ENCODE measurements at places on chromosomes 2 and 18. TPM values are rescaled to one million over a fixed set of nuclear protein-coding genes. Genes with fewer than 3 reads are reported as not detected.

DNA sequence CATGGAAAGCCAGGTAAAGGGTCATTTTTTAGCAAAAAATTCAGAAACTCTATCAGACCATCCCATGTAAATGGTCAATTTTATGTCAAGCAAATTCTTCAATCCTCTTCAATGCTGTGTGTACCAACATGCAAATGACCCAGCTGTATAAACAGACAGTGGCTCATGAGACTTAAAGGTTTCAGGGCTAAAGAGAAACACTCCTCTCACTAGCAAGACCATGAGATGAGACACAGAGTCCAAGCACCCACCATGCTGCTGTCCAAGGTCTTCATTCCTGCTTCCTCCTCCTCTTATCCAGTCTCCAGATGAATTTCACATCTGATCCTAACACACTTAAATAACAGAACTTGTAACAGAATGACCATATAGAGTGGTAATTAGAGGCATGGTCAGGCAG is 30.8 kb upstream of the ONECUT2 start:
- no peak for DNase-seq

DNA sequence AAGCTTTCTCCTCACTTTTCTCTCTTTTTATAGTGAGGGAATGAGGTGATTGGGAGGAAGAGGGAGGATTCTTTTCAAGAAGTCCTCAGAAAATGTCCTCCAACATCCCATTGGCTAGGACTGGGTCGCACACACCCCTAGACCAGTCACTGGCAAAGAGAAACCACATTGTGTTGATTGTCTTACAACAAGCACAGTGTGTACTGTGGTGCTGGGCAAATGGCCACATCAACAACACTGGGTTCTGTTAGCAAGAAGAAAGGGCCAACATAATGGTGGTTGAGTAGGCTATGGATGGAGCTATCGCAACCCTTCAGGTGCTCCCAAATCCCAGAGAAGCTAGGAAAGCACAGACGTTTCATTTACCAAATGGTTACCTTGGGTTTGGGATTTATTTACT is 18.7 kb upstream of the PTPN4 start:
- DNase-seq, result no peak

DNA sequence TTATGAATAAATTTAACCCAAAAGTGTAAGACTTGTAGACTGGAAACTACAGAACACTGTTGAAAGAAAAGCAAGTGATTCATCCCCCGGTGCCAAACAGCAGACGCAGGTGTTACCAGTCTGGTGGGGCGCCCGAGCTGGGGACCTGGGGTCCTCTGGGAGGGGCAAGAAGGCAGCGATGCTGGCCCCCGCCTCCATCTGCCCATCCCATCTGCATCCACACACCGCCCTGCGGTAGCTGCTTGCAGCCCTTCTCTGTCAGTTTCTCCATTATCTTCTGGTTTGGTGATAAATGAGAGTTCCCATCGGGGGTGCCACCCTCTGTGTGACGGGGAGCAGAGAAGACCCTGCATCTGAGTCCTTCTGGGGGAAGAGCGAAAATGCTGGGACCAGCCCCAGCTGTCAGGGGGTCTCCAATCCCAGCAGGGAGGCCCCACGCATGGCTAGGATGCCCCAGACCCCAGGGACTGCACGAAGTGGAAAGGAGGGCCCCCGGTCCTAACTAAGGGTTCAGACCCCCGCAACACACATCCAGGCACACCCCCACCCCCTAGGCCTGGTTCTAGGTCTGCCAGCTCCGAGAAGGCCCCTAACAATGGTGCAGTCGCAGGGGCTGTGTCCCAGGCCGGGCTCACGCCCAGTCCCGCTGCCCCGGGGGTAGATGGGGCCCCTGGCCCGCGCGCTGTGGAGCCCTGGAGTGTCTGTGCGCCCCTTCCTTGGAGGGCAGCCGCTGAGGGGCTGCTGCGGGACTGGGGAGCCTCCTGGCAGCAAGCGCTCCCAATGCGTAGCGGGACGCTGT is 686 bp upstream of the RGPD8 start:
- DNase-seq, result no peak

GRCh38 chr2:197297772-197298318 is 12.7 kb downstream of the ANKRD44 start:
- DNase-seq, result no peak

Gene SPDYA
- 3.6 TPM for polyA plus RNA-seq

Gene CDH2
- polyA plus RNA-seq, result 71.2 TPM

DNA sequence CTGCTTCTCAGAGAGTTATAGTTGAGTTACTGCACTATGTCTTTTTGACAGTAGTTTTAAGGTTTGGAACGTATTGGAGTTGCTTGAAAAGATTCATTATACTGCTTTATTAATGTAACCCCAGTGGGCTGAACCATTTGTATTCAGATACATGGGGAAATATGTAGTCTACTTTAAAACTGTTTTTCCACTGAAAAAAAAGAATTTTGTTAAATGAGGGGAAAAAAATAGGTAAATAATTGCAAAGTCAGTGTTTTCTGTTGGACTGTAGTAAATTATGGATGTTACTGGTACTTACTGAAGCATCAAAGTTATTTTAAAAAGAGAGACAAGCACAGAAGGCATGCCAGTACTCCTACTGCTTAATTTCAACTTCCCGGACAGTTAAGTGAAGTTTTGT is 36.4 kb downstream of the ZC3H15 start:
- DNase-seq, result no peak

Gene CPO
- 1.8 TPM for polyA plus RNA-seq

- no peak for DNase-seq
These were observed 633.9 kb downstream of the PLCL1 start for GRCh38 chr2:198438331-198438730.

DNA sequence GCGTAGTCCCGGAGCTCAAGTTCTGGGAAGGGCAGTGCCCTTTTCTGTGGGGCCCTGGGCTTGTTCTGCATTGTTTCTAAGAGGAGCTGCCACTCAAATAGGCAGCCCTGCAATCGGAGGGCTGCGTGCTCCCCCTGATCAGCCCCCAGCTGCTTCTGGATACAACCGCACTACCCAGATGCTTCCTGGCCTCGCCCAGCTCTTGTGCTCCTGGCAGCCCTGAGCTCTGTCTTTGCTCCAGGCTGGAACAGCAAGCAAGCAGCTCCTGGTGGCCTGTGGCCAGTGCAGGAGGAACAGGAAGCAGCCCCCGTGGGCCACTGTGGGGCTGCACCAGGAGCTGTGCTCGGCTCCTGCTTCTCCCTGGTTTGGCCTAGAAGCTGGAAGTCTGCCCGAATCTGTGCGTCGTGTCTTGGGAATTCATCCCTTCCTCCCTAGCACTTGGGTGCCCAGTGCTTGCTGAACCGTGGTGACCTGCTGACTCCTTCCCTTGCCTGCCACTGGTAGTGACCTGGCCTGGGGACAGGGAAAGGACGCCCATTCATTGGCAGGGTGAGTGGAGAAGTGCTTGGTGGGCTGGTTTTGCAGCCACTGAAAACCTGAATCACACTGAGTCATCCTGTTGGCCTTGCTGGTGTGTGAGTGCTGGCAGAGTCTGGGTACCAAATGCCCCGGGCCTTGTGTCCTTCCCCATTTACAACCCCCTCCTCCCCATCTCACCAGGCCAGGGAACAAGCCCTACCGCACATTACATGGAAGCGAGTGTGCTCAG is 27.3 kb upstream of the NTSR2 start:
- DNase-seq, result no peak

Gene CDH7
- 13.5 TPM for polyA plus RNA-seq

Gene TMEM247
- polyA plus RNA-seq, result not detected

Gene SAG
- 0.06 TPM for polyA plus RNA-seq

- no peak for DNase-seq
These were observed 87.3 kb upstream of the NCKAP5 start for GRCh38 chr2:133655610-133656009.

DNA sequence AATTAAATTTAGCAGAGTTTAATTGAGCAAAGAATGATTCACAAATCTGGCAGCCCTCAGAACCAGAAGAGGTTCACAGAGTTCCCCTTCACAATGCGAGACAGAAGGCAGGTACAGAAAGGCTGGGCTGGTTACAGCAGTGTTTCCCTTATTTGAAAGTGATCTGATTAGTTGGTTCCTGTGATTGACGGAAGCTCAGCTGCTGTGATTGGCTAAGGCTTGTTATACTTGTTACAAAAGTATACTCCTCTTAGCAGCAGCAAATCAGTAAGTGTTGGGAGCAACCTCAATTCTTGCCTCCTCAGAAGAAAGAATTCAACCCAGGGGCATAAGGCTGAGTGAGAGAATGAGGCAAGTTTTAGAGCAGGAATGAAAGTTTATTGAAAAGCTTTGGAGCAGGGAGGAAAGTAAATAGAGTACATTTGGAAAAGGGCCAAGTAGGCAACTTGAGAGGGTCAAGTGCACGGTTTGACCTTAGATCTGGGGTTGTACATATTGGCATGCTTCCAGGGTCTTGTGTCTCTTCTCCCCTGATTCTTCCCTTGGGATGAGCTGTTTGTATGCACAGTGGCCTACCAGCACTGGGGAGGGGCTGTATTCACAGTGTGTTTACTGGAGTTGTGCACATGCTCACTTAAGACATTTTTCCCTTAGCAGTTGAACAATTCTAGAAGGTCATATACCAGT is 431.8 kb upstream of the RAB12 start:
- DNase-seq, result peak; percentile 14

Gene TMEFF2
- 5.7 TPM for polyA plus RNA-seq

GRCh38 chr2:119233326-119234020 is 9.8 kb downstream of the STEAP3 start:
- no peak for DNase-seq

Gene TMEM37
- polyA plus RNA-seq, result 6.4 TPM

DNA sequence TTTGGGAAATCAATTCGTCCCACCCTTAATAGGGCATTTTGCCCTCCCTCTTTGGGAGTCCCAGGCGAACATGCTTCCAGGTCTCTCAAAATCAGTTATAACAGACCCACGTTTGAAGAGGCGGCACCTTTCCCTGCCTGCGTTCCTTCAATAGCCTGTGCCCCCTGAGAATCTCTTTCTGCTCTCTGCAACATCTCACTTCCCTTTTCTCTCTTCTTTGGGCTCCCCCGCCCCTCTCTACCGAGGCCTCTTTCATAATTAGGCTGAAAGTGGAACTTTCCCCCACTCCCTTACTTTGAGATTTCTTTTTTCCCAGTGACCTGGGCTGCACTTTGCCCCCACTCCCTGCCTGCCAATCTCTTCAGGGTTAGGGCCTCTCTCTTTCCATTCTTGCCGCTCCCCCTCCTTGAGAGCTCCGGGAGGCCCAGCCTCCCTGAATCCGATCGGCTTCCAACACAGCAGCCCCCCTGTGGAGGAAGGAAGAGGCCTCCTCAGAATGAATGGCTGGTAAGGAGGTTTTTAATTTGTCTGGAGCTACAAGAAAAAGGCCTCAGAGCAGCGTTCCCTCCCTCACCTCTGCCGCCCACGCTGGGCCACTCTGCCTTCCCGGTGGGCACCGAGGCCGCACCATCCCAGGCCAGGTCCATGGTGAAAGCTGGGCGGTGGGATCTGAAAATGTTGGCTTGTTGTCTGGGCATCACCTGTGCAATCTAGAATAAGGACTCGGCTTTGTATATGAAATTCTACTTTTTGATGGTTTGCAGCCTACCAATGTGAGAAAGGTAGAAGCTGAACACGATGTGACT is 162.6 kb upstream of the SIX3 start:
- no peak for DNase-seq

DNA sequence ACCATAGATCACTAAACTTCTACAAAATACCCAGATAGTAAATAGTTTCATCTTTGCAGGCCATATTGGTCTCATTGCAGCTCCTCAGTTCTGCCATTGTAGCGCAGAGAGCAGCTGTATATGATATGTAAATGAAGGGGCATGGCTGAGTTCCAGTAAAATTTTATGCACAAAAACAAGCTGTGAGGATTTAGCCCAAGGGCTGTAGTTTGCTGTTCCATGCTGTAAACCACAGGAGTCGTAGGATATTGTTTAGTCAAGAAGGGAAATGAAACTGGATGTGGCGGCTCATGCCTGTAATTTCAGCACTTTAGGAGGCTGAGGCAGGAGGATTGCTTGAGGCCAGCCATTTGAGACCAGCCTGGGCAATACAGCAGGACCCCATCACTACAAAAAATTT is 83.0 kb downstream of the MGAT5 start:
- DNase-seq, result no peak

Gene PELI1
- 35.3 TPM for polyA plus RNA-seq

- DNase-seq, result no peak
These were observed 111.6 kb upstream of the CYP1B1 start for GRCh38 chr2:38187541-38188011.

Gene RSAD2
- 5.7 TPM for polyA plus RNA-seq

DNA sequence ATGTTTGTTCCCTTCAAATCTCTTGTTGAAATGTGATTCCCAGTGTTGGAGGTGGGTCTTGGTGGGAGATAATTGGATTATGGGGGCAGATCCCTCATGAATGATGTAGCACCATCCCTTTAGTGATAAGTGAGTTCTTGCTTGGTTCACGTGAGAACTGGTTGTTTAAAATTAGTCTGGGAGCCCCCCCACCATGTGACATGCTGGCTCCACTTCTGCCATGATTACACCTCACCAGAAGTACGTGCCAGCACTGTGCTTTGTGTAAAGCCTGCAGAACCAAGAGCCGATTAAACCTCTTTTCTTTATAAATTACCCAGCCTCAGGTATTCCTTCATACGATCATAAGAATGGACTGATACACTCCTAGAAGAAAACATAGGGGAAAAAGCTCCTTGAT is 10.1 kb downstream of the ABI2 start:
- DNase-seq, result no peak

- DNase-seq, result no peak
These were observed 1.7 kb upstream of the LDLRAD4 start for GRCh38 chr18:13216711-13217465.
